Astrocyte of the spinal cord (primary cell): ENCODE measurements at places on chromosomes 3 and 15.
A peak's percentile ranks its signal among the peaks of the same experiment; 100 is the strongest.

- DNase-seq, result no peak
Observed at GRCh38 chr3:3631114-3631513, 168.1 kb upstream of the LRRN1 start.

- no peak for DNase-seq
Observed at GRCh38 chr3:183583331-183584245, 28.1 kb upstream of the KLHL6 start.

- no peak for DNase-seq
Observed at GRCh38 chr3:133074977-133075376, 36.8 kb downstream of the TMEM108 start.

DNA sequence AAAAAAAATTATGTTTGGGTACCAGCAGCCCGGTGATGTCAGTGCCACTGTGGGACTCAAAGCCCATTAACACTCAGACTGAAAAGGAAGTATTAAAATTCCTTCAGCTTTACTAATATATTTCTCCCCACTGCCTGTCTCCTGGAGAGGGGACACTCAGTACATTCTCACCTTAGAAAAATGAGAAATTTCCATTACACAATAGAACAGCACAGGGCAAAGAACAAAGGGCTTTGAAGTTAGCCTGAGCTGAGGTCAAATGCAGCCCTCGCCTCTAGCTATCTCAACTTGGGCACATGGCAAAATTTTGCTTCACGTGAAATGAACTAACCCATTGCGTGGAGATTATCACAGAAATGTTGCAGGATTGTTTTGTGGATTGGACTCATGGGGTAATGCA is 80.8 kb downstream of the RARB start:
- DNase-seq, result peak; percentile 86

- no peak for DNase-seq
Observed at GRCh38 chr3:46463868-46464241, 850 bp downstream of the LTF start.

DNA sequence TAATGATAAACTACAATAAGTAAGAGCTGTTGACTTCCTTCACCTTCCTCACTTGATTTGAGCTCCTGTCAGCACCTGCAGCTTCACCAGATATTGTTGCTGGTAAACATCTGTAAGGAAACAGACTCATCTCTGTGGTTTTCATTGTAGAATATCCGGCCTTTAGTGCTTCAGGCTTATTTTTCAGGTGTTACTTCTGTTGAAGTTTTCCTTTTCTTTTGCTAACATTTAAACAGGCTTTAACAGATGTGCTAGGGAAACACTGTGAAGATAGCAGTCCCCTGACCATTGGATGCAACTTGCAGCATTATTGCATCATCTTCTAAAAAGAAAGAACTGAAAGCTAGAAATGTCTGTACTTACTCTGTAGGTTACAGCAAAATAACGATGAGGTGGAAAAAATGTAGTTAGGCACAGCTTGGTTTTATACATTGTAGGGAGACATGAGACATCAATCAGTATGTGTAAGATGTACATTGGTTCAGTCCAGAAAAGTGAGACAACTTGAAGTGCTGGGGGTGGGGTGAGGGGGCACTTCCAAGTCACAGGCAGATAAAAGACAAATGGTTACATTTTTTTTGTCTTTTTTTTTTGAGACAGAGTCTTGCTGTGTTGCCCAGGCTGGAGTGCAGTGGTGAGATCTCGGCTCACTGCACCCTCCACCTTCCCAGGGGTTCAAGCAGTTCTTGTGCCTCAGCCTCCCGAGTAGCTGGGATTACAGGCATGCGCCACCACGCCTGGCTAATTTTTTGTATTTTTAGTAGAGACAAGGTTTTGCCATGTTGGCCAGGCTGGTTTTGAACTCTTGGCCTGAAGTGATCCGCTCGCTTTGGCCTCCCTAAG is 10.2 kb downstream of the EDEM1 start:
- peak; percentile 62 for DNase-seq

DNA sequence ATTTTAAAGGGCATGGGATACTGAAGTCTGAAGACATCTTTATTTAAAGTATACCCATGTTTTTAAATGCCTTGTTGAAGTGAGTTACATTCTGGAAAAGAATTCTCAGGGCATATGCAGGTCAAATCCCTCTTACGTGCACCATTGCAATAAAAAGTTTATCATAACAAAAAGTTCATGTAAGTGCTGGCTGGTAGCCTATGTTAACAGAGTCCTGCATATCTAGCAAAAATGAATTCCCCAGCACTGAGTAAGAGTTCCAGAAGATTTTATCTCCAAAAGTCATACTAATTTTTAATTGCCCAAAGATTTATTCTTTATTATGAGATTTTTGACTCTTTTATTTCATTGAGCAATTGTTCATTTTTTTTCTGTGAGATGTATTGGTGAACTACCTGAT is 104.7 kb upstream of the ROBO1 start:
- DNase-seq, result peak; percentile 92

DNA sequence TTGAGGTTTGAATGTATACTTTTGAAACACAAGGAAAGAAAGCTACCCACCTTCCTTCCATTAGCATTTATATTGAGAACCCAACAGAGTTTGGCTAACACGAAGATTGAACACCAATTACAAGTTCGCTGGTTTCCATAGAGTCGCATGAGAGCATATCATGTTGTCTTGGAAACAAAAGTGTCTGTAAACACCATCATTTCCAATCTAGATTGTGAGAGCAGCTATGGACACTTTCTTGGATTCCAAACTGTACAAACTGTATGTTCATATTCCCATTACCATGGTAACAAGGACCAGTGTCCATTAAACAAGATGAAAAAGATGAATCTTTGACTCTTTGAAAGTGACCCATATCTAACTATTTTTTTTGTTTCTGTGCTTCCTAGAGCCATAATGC is 529.9 kb upstream of the ROBO1 start:
- DNase-seq, result no peak

DNA sequence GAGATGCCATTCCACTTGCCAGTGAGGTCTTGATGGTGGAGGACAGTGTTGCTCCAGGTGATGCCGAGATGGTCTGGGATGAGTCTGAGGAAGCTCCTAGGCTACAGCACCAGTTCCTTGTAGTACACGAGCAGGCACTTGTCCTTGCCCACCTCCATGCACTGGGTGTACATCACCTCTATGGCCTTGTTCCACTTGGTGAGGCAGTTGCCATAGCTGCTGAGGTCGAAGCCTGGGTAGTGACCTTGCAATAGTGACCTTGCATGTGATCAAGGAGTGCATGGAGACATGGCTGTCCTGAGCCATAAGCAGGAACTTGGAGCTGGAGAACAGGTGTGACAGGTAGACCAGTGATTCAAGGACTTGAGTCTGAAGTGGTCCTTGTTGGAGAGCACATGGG is 47.6 kb downstream of the CDIN1 start:
- no peak for DNase-seq

GRCh38 chr3:66452303-66453011 is 48.4 kb downstream of the LRIG1 start:
- no peak for DNase-seq

DNA sequence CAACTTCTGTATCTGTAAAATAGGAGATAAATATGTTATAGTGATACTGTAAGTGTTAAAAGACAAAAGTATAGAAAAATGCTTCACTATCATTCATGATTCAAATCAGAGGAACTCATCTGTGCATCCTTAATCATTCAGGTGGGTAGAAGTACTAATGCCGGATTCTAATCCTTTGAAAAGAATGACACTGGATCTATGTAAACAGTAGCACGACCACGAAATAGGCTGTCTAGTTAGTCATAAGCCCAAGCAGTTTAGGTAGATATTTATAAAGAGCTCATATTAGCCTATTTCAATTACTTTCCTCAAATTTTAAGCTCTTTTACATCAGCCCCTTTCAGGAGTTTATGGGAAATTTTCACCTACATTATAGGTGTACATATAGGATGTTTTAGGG is 437.9 kb downstream of the SOX2 start:
- no peak for DNase-seq
